ENCODE measurements at places on chromosomes 12 and 14.

GRCh38 chr14:33844118-33844517 is 106.8 kb downstream of the EGLN3 start:
- no peak for DNase-seq

- no peak for DNase-seq
These were observed 61.6 kb downstream of the EML1 start for GRCh38 chr14:99854831-99855230.

DNA sequence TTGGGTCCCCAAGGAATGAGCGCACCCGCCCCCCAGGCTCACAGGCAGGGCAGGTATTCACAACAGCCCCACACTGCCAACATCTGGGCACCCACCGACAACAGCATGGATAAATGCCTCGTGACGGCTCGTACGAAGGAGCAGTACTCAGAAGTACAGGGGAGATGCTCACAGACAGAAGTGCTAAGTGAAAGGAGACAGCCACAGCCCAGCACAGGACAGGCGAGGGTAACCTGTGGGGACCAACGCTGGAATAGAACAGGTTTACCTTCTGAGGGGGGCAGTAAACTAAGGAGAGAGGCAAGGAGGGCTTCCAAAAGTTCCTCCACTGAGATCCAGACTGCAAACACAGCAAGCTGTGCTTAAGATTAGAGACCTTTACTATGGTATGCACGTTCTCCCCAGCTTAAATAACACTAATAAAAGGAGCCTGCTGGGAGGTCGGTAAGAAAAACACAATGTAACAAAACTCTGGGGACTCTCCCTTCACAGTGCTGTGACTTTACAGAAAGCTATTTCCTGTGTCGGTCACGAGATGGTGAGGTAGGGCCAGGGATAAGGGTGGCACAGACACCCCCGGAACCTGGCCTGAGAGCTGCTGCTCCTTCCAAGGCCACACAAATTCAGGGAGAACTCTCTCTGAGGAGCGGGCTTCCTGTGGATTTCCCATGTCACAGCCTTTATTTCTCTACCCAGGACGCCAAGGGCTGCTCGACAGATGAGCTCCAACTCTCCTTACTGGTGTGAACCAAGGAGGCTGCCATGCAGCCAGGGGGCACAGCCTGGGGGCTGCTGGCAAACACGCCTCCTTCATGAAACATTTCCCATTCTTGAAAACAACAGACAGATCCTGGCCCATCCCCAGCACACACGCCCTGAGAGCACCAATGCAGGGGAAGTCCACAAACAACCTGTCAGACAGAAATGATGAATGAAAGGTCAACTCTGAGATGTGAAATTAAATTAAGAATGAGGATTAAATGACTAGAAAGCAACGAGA is 26.3 kb downstream of the SLC15A4 start:
- DNase-seq: no peak

GRCh38 chr12:64456119-64456518 is 4.2 kb downstream of the TBK1 start:
- no peak for DNase-seq

- DNase-seq: peak; percentile 45
These were observed at the start of gene SLC8A3 for GRCh38 chr14:70188659-70189455. TSS of gene SLC8A3 (minus strand) at chr14:70188951. CDS start at chr14:70168422, 20,529 bp downstream.

DNA sequence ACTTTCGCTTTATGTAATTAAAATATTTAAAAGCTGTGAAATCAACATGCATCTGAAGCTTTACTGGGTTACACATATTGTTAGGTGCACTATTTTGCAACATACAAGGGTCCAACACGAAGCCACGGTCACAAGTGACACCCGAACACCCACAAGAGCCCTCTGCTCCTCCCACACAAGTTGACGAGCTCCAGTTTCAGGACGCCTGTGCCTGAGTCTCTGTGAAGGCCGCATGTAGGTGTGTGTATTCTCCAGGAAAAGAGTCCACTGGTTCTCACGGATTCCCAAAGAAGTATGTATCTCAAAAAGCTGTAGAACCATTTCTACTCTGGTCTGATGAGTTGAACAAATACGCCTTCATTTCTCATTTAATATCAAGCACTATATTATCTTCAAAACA is 12.0 kb downstream of the SLC15A4 start:
- DNase-seq: no peak

DNA sequence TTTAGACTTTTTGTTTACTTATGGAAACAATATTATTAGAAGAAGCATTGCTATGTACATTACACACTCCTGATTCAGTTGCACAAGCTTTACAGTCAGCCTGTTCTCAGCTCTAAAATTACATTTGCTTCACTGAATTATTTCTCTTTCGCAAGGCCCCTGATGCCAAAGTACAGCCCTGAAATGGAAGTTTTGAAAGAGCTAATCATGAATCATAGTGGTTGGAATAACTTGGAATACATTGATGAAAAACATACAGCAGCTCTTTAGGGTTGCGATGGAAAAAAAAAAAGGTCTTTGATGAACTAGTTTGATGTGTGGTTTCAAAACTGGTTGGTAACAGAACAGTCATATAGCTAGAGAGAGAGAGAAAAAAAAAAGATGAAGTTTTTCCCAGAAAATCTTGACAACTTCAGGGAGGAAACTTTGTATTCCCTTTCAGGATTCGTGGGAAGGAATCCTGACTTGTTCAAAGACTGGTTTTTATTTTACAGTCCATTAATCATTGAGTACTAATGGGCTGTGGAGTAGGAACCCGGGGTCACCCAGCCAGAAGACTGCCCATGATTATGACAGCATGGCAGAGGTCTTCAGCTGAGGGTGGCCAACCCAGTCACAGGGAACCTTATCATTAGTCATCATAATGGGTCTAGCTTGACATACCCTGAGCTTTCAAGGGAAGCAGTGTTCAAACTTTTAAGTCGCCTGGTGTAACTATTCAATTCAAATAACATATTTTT is 460.1 kb downstream of the NAV3 start:
- no peak for DNase-seq

GRCh38 chr12:50581226-50582184 is 76.7 kb downstream of the DIP2B start:
- no peak for DNase-seq

- no peak for DNase-seq
These were observed 39.0 kb upstream of the WNK1 start for GRCh38 chr12:713281-713875.

- no peak for DNase-seq
These were observed 2.5 kb downstream of the HNF1A start for GRCh38 chr12:120980800-120981368.

GRCh38 chr14:97116546-97116945 is 319.4 kb downstream of the VRK1 start:
- no peak for DNase-seq

DNA sequence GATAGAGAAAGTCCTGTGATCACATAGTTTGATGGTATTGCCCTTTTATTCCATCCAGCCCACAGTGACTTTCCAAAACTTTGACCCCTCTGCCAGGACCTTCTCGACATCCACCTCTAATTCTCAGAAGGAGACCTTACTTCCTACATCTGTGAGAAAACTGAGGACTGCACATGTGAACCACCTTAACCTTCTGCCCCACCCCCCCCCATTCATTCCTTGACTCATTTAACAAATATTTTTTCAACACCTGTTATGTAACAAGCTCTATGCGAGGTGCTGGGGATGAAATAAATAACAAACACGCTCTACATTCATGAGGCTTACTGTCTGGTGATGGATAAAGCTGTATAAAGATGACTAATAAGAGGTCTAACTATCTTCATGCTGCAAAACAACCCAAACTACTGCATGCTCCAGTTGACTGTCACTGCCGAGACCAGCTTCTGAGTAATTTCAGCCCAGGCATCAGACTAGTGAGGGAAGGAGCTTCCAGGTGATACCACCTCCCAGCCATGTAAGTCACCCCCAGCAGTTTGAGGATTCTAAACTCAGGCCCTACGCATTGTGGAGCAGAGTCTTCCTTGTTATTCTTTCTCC is 1.9 kb upstream of the HAL start:
- DNase-seq: no peak

GRCh38 chr12:103657331-103657730 is 70.3 kb downstream of the STAB2 start:
- DNase-seq: no peak

GRCh38 chr12:11862798-11863197 is 207.9 kb upstream of the BCL2L14 start:
- no peak for DNase-seq

DNA sequence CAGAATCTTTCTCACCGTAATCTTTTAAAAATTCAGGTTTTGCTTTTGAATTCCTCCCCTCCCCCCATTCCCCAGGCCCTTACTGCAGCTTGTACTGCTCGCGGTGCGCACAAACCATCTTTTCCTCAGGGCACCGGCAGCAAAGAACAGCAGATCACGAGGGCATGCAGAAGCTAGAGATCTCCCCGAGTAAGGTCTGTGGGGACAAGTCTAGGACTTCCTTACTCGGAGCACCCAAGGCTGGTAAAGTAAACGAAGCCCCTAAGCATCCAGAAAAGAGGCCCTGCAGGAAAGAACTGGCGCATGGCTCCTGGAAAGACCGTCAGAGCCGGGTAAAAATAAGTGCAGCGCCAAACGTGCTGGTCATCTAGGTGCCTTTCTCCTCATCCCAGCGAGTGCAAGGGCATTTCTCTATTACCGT is 727 bp downstream of the LDHB start:
- peak; percentile 44 for DNase-seq

GRCh38 chr12:110039085-110039807 is 9.1 kb downstream of the C12orf76 start:
- no peak for DNase-seq

GRCh38 chr12:116172224-116172849 is 105.2 kb downstream of the MED13L start:
- no peak for DNase-seq

- peak; percentile 6 for DNase-seq
These were observed 458 bp upstream of the HOXC4 start for GRCh38 chr12:54053003-54053750.

DNA sequence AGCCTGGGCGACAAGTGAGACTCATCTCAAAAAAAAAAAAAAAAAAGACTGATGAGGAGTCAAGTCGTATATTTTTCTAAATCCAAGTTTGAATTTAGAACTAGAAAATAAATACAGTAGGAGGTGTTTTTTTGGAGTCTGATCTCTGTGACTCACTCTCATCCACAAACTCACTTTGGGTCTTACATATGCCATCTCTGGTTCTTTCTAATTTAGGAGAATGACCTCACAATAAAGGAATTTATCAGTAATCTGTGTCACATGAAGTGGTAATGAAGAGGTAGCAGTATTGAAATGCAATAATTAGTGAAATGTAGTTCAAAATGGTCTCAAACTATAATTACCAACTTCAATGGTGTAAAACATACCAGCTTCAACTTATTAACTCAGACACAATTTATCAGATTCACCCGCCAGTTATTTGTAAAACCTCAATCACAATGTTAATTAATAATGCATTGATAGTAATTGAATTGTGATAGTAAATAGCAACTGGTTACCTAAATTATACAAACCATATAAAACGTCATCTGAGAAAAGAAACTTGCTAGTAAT is 4.4 kb upstream of the CFL2 start:
- no peak for DNase-seq

- DNase-seq: no peak
These were observed 4.9 kb downstream of the ATP5MC2 start for GRCh38 chr12:53670971-53671370.
